ENCODE measurements at places on chromosomes 3 and 15. TPM values are rescaled to one million over a fixed set of nuclear protein-coding genes. Genes with fewer than 3 reads are reported as not detected.

The SMARCC1 gene
- 23.8 TPM for total RNA-seq

The CD96 gene
- total RNA-seq, result 2.1 TPM

The KCNH8 gene
- 0.49 TPM for total RNA-seq

The ALDH1A3 gene
- total RNA-seq, result 55.2 TPM

The NMB gene
- 5.0 TPM for total RNA-seq

The RNF123 gene
- 23.7 TPM for total RNA-seq

The CLEC3B gene
- 61.8 TPM for total RNA-seq

The DENND6A gene
- 57.9 TPM for total RNA-seq

The ZNF639 gene
- total RNA-seq, result 55.1 TPM

The IL17RB gene
- 2.8 TPM for total RNA-seq

The CLDN18 gene
- not detected for total RNA-seq

The SH3BP5 gene
- 154 TPM for total RNA-seq

The UBAP1L gene
- total RNA-seq, result 0.77 TPM

The C3orf49 gene
- not detected for total RNA-seq

The GOLGA8T gene
- not detected for total RNA-seq

The CIB2 gene
- total RNA-seq, result 10.3 TPM

The TYRO3 gene
- total RNA-seq, result 22.7 TPM

The TGM4 gene
- not detected for total RNA-seq

The GOLGA6A gene
- 0.58 TPM for total RNA-seq

GRCh38 chr3:172557515-172558220 lies 34.4 kb upstream of the TNFSF10 start:
- no peak for DNase-seq

GRCh38 chr3:152104847-152105415 lies 163.8 kb upstream of the MBNL1 start:
- no peak for DNase-seq

GRCh38 chr15:88932271-88932874 lies 19.2 kb upstream of the MFGE8 start:
- DNase-seq, result peak; percentile 29

- DNase-seq, result no peak
Measured at GRCh38 chr3:27289769-27290413, 79.3 kb downstream of the NEK10 start.

DNA sequence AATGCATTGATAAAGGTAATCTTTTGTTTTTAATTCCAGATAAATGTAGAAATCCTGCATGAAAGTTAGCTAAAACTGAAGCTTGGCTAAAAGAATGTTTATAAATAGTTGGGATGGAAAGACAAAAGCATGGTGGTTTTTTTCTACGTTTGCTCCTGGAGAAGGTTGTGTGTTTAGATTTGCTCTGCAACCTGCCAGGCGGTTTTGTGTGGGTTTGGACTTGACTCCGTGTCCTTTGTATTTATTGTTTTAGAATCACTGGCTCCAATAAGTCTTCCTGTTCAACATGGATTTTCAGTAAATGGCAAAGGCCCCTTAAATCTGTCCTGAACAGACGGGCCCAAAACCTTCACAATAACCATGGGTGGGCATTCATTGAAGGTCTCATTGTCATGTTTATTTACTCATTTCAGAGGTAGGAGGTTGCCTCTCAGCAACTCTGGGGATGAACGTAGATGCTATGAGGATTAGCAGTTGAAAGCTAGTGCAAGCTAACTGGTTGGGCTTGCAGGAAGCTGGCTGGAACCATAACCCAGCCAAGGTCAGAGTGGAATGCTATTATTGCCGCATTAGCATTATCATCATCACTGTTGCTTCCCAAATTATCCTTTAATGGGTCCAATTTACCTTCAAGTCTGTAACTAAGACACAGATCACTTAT lies 60.6 kb upstream of the ADAMTS9 start:
- DNase-seq, result no peak

DNA sequence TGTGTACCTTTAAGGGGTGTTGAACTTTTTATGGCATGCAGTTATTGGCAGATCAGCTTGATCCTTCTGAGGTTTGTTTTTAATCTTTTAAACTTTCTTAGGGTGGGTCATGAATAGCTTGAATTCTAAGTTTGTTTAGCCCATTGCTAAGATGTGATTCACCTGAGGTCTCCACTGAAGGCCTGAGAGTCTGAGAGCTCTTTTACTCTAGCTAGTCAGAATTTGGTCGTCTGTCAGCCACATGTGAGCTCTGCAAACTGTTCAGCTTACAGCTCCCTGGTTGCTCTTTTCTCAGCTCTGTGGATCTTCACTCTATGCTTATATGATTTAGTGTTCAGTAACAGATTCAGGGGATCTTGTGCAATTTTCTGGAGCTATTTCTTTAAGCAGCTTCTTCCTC lies 161.3 kb downstream of the ABHD5 start:
- DNase-seq, result no peak

DNA sequence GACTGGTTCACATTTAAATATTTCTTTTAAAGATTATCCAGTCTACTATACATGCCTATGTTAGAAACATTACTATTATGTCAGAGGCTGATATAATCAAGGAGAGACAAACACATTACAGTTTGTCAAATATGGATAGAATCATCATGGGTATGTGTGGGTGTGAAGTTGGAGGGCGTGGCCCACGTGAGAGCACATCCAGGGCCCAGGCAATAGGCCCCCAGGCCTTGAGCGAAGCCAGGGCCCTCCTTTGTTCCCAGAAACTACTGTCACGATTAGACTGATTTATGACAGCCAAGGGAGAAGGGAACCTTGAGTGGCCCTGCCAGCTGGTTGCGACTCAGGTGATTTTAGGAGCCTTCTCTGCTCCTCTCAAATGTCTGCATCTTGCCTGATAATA lies 26.9 kb upstream of the LDHAL6B start:
- no peak for DNase-seq

- no peak for DNase-seq
Measured at GRCh38 chr15:77616072-77616471, 16.6 kb downstream of the LINGO1 start.

DNA sequence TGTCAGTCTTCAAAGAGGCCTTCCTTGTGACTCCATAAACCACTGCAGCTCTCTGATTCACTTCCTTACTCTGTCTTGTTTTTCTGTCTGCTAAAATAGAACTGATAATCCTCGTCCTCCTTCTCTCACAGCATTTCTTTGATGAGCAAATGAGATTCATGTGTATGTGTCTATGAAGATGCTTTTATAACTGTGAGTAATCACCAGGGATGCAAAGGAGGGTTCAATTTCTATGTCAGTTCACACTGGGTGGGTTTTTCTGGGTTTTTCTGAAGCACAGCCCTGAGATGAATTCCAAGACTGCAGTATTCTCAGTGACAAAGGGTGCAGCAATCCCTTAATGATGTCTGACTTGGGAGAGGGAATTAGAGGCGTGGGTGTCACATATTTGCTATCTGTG lies 746.6 kb upstream of the CFAP20DC start:
- DNase-seq, result no peak

DNA sequence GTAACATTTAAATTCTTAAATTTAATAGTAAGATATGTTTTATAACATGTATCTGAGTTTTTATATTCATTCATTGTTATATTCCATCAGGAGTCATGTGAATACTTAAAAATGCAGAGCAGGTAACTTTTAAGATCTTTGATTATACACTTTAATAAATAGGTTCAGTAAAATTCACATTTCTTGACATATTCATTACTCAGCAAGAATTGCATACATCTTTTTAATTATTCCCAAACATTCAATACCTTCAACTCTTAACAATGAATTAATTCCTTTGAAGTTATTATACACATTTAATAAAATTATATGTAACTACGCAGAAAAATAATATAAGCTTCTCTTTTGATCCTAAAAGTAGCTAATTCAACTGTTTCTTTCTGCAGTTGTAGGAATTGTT lies 105.4 kb downstream of the CNTN4 start:
- DNase-seq, result no peak

GRCh38 chr3:155308831-155309230 lies 15.3 kb upstream of the STRIT1 start:
- no peak for DNase-seq

GRCh38 chr3:70358978-70359580 lies 46.6 kb upstream of the MDFIC2 start:
- DNase-seq, result no peak

DNA sequence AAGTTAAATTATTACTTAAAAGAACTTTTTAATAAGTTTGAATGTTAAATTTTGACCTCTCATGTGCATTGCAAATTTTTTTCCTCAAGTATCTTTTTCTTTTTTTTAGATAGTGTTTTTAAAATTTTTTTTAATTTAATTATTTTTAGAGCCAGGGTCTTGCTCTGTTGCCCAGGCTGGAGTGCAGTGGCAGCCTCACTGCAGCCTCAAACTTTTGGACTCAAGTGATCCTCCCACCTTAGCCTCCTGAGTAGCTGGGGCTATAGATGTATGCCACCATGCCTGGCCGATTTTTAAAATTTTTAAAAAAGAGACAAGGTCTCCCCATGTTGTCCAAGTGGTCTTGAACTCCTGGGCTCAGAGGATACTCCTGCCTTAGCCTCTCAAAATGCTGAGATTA lies 14.4 kb downstream of the PDE8A start:
- no peak for DNase-seq

GRCh38 chr3:10294030-10294586 lies 1.4 kb upstream of the GHRL start:
- DNase-seq, result no peak

- no peak for DNase-seq
Measured at GRCh38 chr15:36943508-36944361, 156.6 kb downstream of the MEIS2 start.

DNA sequence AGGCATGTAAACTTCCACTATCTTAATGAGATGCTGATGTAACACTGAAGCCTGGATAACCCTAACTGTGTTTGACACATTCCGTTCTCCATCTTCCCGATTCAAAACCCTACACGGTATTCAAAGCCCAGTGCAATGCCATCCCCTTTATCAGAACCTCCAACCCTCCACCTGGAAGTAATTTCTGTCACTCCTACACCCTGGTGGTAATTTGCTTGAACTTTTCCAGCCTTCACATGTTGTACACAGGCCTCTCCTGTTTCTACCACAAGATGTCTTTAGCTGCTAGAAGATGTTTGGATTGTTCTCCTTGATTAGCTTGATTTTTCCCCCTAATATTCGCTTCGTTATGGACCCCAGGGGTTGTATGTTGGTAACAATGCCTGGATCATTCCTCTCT lies 208.9 kb downstream of the CHST2 start:
- no peak for DNase-seq

- no peak for DNase-seq
Measured at GRCh38 chr15:34987609-34988026, 469 bp downstream of the ZNF770 start.

- DNase-seq, result no peak
Measured at GRCh38 chr15:56082263-56082761, 88.9 kb upstream of the NEDD4 start.

GRCh38 chr3:182179631-182180030 lies 467.9 kb downstream of the SOX2 start:
- no peak for DNase-seq

DNA sequence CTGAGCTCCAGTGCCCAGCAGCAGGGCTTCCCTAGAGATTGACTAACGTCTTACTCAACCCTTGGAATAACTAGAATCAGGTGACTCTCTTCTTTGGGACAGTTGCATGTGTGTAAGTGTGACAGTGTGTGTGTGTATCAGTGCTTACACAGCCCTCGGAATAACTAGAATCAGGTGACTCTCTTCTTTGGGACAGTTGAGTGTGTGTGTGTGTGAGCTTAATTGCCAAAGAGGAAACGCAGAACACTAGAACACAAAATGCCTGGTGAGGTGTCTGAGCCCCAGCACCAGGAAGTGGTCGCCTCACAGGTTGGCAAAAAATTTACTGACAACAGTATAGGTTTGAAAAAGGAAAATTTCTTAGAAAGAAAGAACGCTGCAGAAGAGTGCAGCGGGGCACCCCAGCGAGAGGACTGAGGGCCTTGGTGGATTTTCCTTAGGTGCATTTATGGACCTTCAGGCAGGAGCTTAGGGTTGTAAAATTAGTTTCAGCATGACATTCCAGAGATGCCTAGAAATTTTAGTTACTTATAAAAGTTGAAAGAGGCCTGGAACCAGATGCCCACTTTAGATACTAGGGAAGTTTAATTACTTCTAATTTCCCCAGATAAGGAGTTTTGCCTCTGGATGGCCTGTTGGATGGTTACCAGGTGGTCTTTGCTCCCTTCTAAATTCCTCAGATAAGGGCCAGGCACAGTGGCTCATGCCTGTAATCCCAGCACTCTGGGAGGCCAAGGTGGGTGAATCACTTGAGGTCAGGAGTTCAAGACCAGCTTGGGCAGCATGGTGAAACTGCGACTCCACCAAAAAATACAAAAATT lies 3.7 kb upstream of the WDR82 start:
- no peak for DNase-seq

- DNase-seq, result no peak
Measured at GRCh38 chr3:186509423-186509822, 34.8 kb downstream of the CRYGS start.

- no peak for DNase-seq
Measured at GRCh38 chr3:71577011-71577410, 6.5 kb downstream of the FOXP1 start.

- DNase-seq, result no peak
Measured at GRCh38 chr3:171981271-171981605, 58.1 kb upstream of the FNDC3B start.

DNA sequence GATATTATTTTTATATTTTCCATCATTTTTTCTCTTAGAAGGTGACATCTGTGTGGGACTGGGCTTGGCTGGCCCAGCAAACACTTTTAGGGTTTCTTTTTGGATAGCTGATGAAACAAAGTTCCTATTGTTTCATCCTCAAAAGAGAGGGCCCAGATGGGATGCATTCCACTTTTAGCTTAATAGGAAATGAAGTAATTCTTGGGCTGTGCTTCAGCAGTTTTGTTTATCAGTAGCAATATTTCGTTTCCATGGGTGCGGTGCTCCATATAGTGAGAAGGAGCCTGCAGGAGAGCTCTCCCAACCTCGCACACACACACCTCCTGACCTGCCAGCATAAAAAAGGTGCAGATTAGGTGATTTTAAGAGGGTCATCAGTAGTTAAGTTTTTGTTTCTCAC lies 147.5 kb downstream of the AKAP13 start:
- no peak for DNase-seq

DNA sequence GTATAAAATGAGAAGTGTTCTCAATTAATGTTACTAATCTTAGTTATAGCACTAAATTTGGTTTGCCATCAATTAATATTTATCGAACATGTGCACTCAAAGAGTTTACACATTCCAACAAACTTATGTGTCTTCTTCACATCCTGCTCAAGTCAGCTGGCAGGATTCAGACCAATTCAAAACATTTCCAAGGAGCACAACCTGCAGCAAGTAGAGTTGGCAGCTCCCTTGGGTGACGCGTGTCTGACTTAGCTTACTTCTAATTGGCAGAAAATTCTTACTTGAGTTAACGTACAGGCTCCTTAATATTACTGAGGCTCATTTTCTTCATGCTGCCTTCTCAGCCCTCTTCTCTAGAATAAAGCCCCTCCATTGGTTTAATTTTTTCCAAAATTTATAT lies 110.4 kb upstream of the PFN2 start:
- no peak for DNase-seq

GRCh38 chr15:59539799-59540198 lies 71.8 kb upstream of the GCNT3 start:
- no peak for DNase-seq

DNA sequence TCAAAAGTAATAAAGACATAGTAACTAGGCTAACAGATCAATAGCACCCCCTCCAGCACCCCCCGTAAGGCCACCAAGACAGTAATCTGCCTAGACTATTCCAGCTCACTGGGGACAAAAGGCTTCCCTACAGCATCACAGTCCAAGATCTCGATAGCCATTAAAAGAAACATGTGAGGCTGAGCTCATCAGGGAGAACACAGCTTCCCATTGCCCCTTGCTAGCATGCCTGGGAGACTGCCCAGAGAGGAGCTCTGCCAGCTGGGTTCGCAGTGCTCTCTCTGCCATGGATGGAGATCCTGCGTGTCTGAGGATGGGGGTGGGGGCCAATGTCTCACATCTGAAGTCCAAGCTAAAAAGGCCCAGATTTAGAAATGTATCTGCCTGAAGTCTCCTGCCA lies 17.8 kb downstream of the LRIG1 start:
- DNase-seq, result peak; percentile 89

Data from uterus (tissue), 4 donors.